Brain pericyte (primary cell): ENCODE measurements at places on chromosomes 7 and 10.
A peak's percentile ranks its signal among the peaks of the same experiment; 100 is the strongest.

GRCh38 chr7:28956608-28957063 lies 1.5 kb downstream of the TRIL start:
- DNase-seq, result no peak

GRCh38 chr10:24958091-24958720 lies 5.8 kb upstream of the PRTFDC1 start:
- peak; percentile 61 for DNase-seq

DNA sequence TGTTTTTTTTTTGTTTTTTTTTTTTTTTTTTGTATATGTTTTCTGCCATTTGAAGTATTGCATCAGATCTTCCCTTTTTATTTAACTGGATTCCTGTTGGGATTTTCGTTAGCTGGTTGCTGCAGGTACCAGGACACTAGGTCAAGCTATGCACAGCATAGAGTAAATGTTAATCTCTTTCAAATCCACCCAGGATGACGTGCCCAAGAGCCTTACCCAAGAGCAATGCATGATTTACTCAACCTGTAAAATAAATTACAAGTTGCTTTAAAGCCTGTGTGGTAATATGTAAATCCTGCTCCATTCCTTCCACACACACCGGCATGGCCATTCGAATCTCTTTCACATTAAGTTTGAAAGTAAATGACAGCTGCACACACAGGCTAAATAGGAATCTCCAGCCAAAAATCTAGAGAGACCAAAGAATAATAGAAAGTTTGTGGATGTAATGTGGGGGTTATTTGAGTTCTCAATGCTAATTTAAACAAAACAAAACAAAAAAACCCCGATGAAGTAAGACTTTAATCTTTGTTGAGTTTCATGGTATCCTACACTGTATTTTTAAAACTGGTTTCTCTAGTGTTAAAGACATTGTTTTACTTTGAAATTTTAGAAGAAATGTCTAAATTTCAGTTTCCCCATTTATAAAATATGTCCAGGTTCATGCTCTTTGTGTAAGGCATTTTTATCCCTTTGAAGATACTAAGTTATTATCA lies 167.9 kb downstream of the FRMD4A start:
- DNase-seq, result no peak

GRCh38 chr10:129343141-129343540 lies 123.9 kb upstream of the MGMT start:
- no peak for DNase-seq

DNA sequence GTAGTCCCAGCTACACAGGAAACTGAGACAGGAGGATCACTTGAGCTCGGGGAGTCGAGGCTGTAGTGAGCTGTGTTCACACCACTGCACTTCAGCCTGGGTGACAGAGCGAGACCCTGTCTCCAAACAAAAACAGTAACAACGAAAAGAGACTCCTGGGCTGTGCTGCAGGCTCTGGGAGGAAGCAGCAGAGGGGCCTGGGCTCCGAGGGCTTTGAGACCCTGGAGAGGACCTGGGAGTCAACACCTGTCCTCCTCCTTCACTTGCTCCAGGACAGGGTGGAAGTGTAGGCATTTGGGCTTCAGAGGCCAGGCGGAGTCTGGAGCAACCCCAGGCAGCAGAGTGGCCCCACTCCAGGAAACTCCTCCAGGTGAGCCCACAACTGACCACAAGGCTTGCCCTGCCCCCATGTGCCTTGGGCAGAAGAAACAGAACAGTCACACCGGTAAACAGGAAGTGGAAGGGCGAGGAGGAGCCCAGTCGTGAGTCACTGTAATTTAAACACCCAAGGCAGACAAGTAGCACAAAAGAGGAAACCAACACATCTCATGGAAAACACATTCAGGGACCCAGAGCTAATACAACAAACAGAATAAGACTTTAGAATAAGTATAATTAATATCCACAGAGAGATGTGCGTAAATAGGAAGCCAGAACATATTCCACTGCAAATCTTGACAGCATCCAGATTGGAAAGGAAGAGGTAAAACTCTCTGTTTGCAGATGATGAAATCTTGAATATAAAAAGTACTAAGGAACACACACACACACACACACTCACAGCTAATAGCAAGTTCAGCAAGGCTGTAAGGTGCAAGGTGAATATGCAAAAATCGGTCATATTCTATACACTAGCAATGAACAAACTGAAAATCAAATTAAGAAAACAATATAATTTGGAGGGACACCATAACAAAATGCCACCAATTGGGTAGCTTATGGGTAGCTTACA lies 20.5 kb upstream of the RASGEF1A start:
- no peak for DNase-seq

DNA sequence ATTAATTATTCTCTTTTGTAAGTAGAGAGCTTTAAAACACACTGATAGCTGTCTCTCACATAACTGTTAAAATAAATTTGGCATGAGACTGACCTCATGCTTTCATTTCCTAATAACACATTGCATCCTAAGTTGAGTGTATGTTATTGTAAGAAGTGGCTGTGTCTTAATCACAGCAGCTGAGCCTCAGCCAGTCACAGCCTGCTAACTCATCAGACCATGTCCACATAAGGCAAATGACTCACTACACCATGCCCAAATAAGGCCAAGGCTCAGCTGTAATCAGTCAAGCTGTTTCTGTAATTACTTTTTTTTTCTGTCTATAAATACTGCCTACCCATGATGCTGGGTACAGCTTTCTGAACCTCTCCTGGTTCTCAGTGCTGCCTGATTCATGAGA lies 860.9 kb downstream of the XPNPEP1 start:
- DNase-seq, result no peak

DNA sequence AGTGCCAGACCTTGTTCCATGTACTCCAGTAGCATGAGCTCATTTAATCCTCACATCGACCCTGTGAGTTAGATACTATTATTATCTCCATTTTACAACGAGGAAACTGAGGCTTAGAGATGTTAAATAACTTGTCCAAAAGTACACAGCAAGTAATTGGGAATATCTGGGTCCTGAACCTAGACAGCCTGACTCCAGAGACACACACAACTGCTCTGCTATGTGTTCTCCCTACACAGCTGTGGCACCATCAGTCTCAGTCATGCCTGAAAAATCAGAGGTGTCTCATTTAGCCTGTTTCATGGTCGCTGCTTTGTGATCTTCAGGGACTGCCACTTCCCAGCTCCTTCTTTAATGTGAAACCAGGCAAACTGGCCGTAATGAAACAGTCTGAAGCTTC lies 56.5 kb downstream of the COL1A2 start:
- DNase-seq, result no peak

DNA sequence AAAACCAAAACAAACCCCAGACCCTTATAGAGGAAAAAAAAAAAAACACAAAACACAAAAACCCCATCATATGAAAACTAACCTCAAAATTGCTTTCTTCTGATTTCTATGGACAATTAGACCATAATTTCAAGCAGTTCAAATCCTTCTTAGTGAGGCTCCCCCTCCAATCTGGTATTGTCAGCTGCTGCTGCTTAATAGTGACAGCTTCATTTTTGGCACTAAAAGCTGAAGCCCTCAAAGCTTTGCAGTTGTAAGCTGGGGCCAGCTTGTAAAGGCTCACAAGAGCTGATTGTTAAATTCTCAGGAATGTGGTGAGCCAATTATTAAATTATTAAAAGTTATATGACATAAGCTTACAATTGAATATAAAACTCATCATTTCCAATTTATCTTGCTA lies 21.9 kb downstream of the ATXN7L1 start:
- no peak for DNase-seq

GRCh38 chr10:113323985-113324384 lies 228.9 kb upstream of the HABP2 start:
- no peak for DNase-seq

- no peak for DNase-seq
These were observed 34.9 kb downstream of the IL15RA start for GRCh38 chr10:5942474-5942873.

- DNase-seq, result no peak
These were observed 65.3 kb downstream of the GFRA1 start for GRCh38 chr10:116207690-116208089.

- DNase-seq, result no peak
These were observed 39.9 kb upstream of the MMD2 start for GRCh38 chr7:4998910-4999309.

DNA sequence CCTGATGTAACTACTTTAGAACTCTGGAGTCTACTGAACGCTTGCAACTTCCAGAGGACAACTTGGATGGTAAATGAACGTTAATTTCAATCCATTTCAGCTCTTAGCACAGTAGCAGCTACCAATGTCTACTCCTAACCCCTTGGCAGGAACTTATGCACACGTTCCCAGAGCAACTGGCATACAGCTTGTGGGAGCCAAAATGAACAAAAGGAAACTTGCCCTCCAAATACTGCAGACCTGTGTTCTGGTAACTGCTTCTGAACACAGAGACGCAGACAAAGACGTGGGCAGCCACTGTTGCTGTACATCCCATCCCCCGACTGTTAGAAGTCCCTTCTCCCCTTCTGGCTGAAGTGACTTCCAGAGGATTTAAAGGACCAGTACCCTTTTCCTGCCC lies 61.3 kb downstream of the XPNPEP1 start:
- DNase-seq, result no peak

DNA sequence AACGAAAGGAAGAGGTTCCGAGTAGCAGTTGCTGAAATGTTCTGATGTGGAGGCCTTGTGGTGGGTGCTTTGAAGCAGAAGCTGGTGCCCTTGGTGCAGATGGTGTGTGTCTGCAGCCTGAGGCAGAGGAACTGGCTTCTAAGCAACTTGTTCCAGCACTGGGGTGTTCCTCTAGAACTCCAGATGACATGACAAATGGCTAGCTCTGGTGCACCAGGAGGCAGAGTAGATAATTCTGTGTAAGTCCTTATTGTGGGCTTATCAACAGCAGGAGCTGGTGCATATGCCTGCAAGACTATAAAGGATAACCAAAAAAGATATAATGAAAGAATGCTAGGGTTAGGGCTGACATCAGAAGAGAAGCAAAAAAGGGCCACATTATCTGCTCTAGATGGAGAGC lies 76.5 kb downstream of the ARL5B start:
- no peak for DNase-seq

GRCh38 chr7:36884351-36884750 lies 160.1 kb upstream of the AOAH start:
- no peak for DNase-seq

DNA sequence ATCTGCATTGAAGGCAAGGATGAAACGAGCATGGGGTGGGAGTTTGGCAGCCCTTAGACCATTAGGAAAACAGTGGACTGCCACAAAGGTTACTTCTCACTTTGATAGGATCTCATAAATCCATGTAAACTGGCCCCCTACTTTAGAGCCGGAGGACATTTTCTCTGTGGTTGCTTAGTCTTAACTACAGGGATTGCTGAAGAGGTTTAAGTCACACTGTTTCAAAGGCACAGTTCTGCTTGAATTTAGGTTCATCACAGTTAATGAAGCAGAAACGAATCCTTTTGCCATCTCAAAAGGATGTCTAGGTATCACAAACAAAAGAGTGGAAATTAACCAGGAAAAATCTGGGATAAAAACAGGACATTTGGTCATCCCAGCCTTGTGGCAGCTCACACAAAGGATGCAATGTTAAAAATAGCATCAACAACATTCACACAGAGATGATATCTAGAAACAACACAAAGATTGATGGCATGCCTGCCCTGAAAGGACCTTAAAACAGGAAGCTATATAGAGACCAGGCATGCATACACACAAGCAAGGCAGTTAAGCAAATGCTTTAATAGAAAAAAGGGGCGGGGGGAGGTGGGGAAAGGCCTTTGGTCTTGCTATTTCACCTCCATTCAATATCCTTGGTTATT lies 74.0 kb downstream of the DOCK4 start:
- no peak for DNase-seq

DNA sequence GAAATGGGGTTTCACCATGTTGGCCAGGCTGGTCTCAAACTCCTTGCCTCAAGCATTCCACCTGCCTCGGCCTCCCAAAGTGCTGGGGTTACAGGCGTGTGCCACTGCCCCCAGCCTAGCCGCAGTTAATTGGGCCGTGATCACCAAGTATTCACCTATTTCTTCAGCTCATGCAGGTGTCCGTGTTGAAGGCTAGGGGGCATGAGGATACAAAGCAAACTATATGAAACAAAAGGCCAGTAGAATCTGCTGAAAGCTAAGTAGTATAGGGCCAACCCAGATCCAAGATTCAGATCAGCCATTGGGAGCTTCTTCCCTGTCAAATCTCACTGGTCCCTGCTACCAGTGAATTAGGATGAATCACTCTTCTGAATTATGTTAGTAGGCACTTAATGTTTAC lies 73.4 kb downstream of the LRRC4 start:
- no peak for DNase-seq
